Activated CD8-positive, alpha-beta memory T cell treated with anti-CD3 and anti-CD28 coated beads for 48 hours (primary cell): ENCODE measurements at places on chromosomes 1 and 21.

DNA sequence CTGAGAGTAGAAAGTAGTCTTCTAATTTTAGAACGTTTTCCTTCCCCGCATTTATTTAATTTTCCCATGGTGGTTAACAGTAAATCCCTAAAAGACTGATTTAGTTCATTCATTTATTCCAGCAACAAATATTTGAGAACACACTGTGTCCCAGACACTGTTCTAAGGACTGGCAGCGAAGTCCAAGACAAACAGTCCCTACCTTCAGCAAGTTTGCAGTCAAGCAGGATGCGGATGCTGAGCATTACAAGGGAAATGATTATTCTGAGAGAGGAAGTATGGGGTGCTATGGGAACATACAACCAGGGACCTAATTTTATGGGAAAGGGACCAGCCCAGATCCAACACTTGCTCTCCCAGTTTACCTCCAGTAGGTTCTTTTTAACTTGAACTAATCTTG lies 1.2 kb upstream of the C1orf74 start:
- no peak for DNase-seq

GRCh38 chr1:215502081-215502480 lies 65.0 kb upstream of the KCTD3 start:
- no peak for DNase-seq

DNA sequence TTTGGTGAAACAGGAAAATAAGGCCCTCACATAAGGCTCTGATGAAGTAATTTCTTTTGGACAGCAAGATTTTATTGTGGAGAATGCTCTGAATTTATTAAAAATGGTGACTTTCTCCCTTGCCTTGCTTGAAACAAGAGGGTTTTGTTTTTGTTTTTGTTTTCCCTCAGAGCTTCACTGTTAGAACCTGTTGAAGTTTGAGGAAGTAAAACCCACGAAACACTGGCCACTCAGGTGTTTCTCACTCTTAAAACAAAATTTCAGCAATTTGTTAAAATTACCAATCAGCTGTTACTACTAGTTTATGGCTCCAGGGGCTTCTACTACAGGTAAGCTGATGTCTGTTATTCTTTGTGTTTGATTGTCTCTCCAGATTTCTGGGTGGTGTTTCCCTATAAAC lies 112.6 kb upstream of the B3GALT2 start:
- no peak for DNase-seq

DNA sequence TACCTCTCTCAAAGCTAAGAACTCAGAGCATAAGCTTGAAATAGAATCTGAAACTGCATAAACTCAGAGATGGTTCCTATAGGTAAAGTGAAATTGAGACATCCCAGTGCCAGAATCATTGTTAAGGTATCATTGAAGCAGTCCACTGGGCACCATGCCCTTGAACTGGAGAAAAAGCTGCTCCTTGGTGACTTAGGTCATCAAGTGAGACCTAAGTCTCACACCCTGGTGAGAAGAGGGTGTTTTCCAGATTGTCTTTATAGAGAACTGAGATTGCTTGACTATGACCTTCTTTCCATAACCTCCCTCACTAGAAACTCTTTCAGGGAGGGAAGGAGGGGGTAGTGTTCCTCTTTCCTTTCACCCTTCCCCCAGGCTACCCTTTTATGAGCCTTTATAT lies 9.4 kb upstream of the ATP6V1G3 start:
- DNase-seq: no peak

- no peak for DNase-seq
Measured at GRCh38 chr1:16026723-16027484, 5.1 kb downstream of the CLCNKA start.

- no peak for DNase-seq
Measured at GRCh38 chr21:18603980-18604379, 200.4 kb upstream of the TMPRSS15 start.

DNA sequence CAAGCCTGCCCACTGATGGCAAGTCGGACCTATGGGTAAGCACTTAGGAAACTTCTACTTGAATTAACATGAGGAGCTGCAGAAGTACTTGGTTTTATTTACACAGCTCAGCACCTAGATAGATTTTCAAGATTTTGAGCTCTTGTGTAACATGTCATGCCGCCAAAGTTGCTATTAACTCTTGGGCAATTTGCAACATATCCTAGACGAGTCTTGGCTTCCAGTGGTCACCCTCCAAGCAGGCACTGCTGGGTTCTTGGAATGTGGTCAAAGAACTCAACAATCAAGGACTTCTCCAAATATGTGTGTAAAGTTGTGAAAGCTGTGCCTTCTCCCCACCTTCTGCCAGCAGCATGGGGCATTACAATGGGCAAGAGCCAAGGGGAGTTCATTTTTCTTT lies 17.8 kb upstream of the GUCA2B start:
- DNase-seq: no peak

DNA sequence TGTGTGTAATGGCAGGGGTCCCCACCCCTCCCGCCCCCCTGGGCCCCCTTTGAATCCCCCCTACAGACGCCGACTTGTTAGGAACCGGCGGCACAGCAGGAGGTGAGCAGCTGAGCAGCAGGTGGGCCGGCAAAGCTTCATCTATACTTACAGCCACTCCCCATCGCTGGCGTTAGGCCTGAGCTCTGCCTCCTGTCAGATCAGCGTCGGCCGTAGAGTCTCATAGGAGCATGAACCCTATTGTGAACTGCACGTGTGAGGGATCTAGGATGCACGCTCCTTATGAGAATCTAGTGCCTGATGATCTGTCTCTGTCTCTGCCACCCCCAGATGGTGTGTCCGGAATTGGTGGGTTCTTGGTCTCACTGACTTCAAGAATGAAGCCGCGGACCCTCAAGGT lies 14.9 kb upstream of the VPS26C start:
- no peak for DNase-seq

DNA sequence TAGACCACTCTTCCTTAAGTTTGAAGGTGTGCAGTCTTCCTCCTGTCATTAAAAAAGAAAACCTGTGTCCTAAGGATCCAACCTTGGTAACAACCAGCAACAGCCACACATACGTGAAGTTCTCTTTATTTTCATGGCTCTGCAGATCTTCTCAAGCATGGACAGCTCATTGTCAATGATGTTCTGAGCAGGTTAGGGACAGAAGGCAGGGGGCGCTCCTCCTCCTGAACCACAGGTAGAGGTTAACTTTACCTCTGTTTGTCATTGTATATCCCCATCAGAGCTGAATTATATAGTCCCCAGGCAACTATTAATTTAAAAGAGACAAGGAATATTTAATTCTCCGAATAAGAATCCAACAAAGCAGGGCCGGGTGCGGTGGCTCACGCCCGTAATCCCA lies 52.5 kb upstream of the CR2 start:
- DNase-seq: no peak

DNA sequence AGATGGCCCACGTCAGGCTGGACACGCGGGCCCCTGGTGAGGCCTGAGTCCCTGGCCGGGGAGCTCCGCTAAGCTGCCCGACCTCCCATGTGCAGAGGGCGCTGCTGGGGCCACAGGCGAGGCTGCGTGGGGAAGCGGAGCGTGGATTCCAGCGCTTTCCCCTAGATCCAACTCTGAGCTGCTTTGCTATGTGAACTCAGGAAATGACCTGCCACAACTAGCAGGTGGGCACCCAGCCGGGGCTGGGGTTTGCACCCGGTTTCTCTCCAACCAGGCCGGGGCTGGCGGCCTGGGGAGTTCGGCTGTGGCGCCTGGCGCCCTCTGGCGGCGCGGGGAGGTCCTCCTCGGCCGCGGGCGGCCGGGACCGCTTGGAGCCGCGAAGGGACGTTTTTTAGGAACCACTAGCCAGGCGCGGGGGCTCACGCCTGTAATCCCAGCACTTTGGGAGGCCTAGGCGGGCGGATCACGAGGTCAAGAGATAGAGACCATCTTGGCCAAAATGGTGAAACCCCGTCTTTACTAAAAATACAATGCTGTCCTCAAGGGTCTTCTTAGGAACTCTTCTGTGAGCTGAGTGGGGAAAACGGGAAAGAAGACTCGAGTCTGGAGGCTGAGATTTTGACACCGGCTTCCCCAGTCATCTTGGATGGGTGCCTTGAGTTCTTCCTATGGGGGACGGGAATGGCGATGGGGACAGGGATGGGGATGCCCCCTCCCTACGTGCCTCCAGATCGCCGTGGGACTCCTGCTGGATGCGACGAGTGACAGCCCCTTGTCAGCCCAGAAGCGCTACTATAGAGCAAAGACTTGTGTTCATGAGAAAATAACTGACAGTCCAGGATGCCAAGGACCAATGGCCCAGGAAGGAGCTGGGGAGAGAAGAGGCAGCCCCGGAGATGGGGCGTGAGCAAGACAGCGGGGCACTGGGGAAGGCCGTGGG lies 12.6 kb downstream of the PYCR2 start:
- DNase-seq: peak; percentile 50

GRCh38 chr1:13899856-13900255 lies 199.9 kb downstream of the PRDM2 start:
- DNase-seq: no peak

- DNase-seq: no peak
Measured at GRCh38 chr1:192904438-192904895, 95.6 kb downstream of the RGS2 start.

DNA sequence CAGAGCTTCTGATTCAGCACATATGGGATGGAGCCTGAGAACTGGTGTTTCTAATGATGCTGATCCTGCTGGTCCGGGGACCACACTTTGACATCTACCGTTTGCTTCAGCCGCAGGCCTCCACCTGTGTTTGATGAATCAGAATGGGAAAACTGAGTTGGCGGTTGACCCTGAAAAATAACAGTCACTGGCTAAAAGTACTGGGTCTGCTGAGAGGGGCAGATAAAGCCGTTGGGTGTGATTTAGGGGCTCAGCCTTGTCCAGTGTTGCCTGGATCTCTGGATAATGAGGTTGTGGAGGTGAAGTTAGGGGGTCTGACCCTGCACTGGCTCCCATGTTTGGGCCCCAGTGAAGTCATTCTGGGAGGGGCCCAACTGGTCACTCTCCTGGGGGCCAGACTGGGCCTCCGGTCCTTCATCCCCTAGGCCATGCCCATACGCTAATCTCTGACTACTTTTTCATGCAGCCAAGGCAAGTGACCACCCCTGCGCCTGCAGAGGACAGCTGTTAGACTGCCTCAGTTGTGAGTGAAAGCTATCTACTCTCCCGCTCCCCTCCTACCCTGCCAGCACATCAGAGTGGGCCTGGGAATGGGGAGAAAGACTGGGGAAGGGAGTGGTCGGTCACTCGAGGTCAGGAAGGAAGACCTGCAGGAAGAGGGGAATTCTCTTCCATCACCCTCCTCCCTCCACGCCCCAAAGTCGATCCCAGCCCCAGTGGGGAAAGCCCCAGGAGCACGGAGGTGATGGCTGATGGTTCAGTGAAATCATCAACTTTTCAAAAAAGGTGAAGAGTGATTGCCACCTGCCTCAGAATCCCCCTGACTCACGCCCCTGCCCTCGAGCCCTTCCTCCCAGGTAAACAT lies 27.7 kb downstream of the VASH2 start:
- DNase-seq: no peak

GRCh38 chr1:178528228-178528952 lies 15.5 kb downstream of the TEX35 start:
- no peak for DNase-seq

DNA sequence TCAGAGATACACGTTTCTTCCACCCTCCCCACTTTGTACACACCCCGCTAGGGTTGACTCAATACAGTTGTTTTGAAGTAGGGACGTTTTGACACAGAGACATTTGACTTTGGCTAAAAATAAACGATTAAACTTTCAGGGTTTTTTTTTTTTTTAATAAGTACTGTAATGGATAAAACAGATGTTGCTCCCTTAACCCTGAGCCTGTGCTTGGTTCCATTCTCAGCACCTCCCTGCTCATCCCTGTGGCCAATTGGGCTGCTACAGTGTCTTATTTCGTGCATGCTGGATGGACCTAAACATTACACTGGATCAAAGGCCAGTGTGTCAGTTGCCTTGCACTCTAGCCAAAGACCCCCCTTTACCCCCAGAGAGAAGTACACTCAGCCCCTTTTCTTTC lies 16.9 kb downstream of the GRHL3 start:
- DNase-seq: no peak

DNA sequence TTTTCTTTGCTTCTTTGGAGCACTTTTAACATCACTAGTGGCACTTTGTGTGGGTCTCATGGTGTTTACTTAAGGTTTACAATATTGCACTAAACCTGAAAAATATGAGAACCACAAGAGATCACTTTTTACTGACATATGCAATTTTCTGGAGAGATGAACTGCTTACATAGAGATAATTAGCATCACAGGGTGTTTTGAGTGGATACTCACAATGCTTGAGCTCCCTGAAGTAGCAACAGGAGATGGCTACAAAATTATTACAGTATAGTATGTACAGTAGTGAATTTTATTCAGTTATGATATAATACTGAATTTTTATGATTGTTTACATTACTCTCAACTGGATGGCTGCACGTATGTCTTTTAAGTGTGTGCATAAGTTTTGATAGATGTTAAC lies 22.6 kb downstream of the RPRD2 start:
- no peak for DNase-seq

DNA sequence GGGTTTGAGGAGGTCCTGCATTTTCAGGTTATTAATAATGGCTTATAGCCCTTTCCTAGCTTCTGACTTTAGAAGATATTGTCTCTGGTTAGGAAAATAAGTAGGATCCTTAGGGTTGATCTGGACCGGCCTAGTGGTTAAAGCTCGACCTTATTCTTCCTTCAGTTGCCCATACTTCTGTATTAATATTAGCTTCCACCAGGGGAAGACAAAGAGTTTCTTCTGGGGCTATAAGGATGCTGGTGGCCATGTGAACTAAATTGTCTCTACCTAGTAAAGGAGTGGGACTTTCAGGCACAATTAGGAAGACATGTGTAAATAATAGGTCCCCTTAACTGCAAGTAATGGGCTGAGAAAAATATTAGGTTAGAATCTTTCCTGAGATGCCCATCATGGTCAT lies 20.6 kb upstream of the FCGR2A start:
- DNase-seq: no peak

GRCh38 chr1:115499253-115499652 lies 142.5 kb upstream of the VANGL1 start:
- DNase-seq: no peak

DNA sequence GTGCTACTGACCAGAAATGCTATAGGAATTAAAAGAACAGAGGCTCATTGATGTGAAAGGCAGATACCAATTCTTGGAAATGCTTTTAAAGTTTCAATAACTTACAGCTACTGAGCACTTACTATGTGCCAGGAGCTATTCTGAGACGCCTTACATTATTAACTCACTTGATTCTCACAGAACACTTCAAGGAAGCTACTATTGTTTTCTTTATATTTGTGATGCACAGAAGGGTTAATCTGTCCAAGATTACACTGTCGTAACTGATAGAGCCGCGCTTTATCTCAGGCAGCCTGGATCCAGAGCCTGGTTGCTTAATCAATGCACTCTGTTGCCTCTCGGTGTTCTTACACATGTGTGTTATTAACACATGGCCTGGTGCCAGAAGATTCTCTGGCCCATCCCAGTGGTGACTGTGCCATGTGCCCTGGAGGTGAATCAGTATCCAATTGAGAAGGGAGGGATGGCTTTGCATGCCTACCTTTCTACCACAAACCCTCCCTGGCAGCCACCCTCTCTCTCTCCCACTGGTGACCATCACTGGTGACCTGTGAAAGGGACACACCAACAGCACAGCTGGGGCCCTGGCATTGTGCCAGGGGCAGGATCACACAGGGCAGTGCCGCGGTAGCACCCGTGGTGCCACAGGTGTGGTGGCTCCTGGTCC lies 8.8 kb downstream of the FMO1 start:
- no peak for DNase-seq

GRCh38 chr1:54338464-54338863 lies 67.7 kb downstream of the SSBP3 start:
- no peak for DNase-seq

- no peak for DNase-seq
Measured at GRCh38 chr1:240827786-240828185, 215.8 kb upstream of the GREM2 start.
